Spinal cord (tissue), 10 donors: ENCODE measurements at places on chromosomes 2 and 18. TPM values are rescaled to one million over a fixed set of nuclear protein-coding genes. Genes with fewer than 3 reads are reported as not detected.

Gene HOXD10
- 15.5 TPM for total RNA-seq

Gene MARCHF7
- total RNA-seq = 141 TPM

Gene KCNF1
- 4.3 TPM for total RNA-seq

Gene AQP12B
- not detected for total RNA-seq

Gene TMEM178A
- 13.6 TPM for total RNA-seq

Gene EVA1A
- total RNA-seq = 3.4 TPM

Gene RTP5
- total RNA-seq = 1.9 TPM

Gene ST8SIA5
- total RNA-seq = 3.3 TPM

Gene SERPINB10
- total RNA-seq = 3.7 TPM

Gene TGFBRAP1
- total RNA-seq = 17.5 TPM

Gene SETBP1
- 39.8 TPM for total RNA-seq

Gene CCT7
- 248 TPM for total RNA-seq

Gene SLC16A14
- total RNA-seq = 26.7 TPM

Gene DQX1
- total RNA-seq = not detected
